ENCODE measurements at places on chromosomes 6 and 20.

DNA sequence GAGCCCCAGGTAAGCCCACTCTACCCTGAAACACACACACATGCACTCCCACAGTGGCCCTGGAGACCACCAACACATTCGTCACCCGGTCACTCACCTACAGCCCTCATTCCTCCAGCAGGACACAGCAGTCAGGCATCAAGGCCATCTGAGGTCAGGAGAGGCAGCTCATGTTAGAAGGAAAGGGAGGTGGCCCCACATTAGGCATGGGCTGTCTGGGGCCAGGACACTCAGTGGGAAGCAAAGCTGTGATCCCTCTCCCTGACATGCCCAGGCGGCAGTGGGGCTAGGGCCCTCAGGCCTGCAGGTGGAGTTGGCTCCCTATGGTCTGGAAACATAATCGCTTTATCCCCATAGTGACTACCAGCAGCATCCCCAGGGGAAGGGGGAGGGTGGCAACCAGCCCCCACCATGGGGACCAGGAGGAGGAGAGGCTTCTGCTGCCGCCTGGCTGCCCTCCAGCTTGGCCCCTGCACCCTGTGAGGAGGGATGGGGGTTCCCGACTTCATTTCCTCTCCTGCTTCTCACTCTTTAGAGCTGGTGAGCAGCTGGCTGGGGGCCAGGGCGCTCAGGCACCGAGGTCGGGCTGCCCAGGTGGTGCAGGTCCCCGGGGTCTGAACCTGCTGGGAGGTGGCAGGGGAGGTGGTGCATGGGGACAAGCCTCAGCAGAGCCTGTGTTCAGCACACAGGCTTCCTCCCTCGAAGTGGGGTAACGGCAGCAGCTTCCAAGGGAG, 76.6 kb upstream of the CST7 start:
- DNase-seq: no peak

DNA sequence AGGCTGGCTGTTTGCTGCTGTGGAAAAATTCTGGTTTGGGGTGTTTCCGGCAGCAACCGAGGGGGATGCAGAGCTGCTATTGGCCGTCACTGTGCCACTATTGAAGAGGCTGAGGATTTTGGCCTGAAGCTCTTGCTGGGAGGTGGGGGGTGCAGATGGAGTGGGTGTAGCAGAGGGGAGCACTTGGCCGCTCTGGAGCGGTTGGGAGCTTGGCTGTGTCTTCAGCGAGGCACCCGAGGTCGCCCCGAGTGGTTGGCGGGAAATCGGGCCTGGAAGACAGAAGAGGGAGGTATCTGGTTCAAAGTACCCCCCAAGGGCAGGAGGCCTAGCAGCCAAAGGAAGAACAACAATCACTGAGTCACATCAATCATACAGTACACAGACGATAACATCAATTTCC, 27.1 kb downstream of the NCOA5 start:
- DNase-seq: no peak

GRCh38 chr6:135496800-135497411, 634 bp downstream of the AHI1 start:
- DNase-seq: no peak

- no peak for DNase-seq
Measured at GRCh38 chr6:37284781-37285180, 26.8 kb upstream of the TMEM217 start.

DNA sequence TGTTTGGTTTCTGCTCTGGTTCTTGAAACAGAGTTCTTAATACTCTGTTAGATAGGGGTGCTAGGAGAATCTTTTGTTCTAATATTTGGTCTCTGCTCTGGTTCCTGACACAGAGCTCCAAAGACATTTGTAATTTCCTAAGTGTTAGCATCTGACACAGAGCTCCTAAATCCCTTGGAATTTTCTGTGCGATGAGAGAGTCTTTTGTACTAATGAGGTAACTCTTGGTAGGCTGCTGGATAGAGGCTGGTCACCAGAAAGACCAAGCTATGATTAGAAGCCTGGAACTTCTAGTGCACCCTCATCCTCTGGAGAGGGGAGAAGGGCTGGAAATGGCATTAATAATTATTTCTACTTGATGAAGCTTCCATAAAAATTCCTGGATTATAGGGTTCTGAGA, 7.7 kb upstream of the CD109 start:
- no peak for DNase-seq

DNA sequence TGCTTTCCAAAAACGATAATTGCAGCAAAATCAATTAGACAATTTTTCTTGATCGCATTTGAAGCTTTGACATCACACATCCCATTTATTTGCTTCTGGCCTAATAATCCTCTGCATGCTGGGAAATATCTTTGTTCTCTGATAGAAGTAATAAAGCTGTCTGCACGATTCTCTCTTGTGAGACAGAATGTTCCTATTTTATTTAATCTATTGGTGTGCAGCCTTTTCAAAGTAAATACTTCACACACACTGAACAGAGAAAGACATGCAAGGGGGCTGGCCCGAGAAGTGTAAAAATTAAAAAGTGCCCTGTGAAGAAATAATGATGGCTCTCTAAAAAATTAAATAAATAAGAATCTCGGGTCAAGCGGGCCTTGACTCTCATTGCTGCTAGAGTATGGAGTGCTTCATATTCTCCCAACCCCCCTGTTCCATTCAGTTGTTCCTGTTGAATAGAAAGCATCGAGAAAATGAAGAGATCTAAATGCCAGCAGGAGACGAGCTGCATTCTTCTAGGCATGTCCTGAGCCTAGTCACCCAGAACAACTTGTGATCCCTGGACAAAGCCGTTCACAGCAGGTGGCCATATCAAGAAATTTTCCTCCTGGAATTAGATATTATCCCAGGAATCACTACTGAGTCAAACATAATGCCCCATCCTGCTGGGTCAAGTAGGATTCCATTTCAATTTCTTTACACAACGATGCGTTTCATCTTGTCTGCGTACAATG, 625.9 kb upstream of the EPHA7 start:
- no peak for DNase-seq

DNA sequence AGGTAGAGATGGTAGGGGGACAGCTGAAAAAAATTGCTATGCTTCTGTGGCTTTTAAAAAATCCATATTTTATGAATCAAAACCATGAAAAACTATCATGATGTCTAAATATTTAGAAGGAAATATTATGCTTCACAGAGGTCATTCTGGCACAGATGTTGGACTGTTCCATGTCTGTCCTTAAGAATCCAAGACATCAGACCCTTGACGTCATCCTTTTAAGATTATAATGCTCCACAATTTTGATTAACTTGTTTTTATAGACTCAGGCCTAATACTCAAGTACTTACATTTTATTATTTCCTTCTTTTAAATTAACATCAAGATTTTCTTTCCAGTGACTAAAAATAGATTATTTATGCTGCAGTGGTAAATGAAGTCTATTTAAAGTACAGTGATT, 29.7 kb downstream of the FILIP1 start:
- no peak for DNase-seq

DNA sequence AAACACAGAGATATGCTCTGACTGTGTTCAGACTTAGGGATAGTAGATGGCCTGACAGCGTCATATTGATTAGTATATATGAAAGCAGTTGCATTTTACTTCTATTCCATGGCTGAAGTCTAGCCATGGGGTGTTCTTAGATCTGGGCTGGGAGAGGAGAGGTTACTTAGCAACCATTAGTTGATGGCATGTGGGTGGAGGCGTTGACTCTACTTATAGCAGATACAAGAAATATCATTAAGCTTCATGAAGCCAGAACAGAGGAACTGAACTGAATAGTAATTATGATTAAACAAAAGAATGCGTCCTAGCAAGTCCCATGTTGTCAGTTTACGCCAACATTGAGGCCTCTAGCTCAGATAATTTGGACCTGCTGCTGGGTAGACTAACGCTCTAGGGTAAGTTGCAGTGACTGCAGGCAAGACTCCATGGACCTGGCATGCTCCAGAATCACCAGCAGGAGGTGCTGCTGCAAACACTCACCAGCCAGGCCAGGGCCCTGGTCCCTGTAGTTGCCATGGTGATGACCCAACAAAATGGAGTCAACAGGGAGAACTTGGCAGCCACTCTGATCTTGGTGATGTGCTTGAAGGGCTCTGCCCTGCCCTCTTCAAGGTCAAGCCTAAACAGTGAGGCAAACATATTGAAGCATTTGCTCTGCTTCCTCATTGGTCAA, 477.3 kb downstream of the PREX1 start:
- DNase-seq: no peak

DNA sequence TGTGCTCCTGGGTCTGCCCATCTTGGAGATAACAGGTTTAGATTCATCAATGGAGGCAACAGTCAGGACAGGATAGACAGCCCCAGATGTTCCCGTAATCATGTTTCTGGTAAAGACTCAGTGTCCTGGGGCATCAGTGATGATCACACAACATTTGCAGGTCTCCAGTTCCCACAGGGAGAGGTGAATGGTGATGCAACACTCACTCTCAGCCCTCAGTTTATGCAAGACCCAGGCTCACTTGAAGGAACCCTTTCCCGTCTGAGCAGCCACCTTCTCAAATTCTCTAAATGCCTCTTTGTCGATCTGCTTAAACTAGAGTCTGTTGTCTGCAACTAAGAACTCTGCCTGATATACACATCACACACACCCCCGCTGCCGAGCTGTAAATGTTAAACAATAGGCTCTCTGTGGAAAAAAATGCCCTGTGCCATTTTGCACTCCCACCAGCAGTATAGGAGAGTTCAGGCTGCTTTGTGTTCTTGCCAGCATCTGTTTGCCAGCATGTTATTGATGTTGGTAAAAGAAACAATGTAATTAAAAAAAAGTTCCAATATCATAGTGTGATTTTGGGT, 30.1 kb upstream of the SCP2D1 start:
- DNase-seq: no peak

- no peak for DNase-seq
Measured at GRCh38 chr20:20448881-20449280, 81.0 kb downstream of the INSM1 start.

DNA sequence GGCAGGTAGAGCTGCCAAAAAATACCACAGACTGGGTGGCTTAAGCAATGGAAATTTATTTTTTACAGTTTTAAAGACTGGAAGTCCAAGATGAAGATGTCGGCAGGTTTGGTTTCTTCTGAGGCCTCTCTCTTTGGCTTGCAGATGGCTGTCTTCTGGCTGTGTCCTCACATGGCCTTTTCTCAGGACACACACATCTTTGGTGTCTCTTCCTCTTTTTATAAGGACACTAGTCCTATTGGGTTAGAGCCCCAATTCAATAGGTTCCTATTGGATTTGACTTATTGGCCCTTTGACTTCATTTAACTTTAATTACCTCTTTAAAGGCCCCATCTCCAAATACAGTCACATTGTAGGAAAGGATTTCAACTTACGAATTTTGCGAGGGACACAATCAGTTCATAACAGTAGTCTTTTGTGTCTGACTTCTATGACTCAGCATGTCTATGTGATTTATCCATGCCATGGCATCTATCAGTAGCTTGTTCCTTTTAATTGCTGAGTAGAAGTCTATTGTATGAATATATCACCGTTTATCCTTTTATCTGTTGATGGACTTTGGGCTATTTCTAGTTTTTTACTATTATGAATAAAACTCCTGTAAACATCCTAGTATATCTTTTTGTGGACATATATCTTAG, 11.0 kb upstream of the TCP11 start:
- DNase-seq: peak; percentile 7

GRCh38 chr6:149211046-149211571, 106.4 kb upstream of the TAB2 start:
- no peak for DNase-seq

- DNase-seq: no peak
Measured at GRCh38 chr6:167849846-167850459, 23.2 kb downstream of the AFDN start.

DNA sequence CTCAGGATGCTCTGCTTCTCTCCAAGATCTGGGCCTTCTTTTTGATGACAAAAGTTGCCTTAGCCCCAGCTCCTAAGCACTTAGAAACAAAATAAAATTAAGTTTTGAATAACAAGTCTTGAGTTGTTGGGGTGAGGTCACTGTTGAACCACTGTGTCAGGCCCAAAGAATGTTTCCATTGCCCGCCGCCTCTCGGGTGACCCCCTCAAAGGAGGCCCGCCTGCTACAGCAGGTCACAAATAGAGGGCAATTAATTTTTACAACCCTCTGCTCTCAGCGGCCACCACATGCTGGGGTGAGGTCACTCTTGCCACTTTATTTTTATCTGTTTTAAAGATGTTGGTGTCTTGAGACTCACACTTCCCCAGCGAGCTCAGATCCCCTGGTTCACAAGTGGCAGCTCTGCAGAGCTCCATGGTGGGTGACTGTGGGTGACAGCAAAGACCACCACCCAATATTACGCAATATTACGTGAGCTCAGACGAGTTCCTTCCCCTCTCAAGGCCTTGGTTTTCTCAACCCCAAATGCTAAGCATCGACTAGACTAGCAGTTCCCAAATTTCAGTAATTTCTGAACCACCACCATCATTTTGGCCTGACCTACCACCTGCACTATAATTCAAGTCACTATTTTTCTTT, 247.7 kb upstream of the PMEPA1 start:
- DNase-seq: no peak

DNA sequence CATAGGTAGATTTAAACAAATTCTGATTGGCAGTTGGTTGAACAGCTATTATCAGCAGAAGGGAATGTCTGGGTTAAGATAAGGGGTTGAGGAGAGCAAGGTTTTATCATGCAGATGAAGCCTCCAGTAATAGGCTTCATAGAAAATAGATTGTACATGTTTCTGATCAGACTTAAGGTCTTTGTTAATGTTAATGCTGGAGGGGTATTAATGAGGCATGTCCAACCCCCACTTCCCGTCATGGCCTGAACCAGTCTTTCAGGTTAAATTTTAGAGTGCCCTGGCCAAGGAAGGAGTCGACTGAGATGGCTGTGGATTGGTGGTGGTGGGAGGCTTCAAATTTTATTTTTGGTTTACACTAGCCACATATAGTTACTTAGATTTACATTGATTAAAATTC, 3.4 kb downstream of the CLPSL1 start:
- DNase-seq: no peak

- DNase-seq: no peak
Measured at GRCh38 chr20:5090191-5090590, 29.6 kb downstream of the PCNA start.

DNA sequence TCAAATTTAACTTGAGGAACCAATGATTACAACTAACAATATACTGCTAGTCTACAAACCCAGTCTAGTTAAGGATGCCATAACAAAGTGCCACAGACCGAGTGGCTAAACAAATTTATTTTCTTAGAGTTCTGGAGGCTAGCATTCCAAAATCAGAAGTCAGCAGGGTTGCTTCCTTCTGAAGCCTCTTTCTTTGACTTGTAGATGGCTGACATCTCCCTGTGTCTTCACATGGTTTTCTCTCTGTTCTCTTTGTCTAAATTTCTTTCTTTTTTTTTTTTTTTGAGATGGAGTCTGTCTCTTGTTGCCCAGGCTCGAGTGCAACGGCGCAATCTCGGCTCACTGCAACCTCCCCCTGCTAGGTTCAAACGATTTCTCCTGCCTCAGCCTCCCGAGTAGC, 56.1 kb downstream of the NCOA3 start:
- DNase-seq: no peak

GRCh38 chr20:48649104-48649626, 178.6 kb downstream of the PREX1 start:
- no peak for DNase-seq

DNA sequence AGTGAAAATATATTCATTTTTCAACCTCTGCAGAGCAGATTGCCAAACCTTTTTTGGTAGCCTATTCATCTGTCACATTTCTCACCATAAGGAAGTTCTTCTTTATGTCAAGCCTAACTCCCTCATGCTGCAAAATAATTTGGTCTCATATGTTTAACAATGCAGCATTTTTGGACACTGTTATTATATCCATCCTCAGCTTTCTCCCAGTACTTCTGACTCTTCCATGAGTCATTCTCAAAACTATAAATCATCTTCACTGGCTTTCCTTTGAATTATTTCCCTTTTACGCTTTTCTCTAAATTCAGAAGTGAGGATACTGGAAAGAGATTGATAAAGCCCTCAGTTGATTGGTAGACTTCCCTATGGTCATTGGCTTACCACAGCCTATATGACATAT, 192.2 kb downstream of the TPBG start:
- DNase-seq: no peak
